Activated T-cell treated with anti-CD3 and anti-CD28 coated beads, Interleukin-2, amount 50 U/mL, for 72 hours (primary cell): ENCODE measurements at places on chromosomes 7 and 10. TPM values are rescaled to one million over a fixed set of nuclear protein-coding genes. Genes with fewer than 3 reads are reported as not detected.

Gene ZNF277
- total RNA-seq, result 34.3 TPM

Gene THAP5
- 29.2 TPM for total RNA-seq

Gene SPDYE2B
- not detected for total RNA-seq

Gene CYP2W1
- not detected for total RNA-seq

Gene LRRC18
- total RNA-seq, result not detected

Gene AEBP1
- total RNA-seq, result 18.1 TPM

Gene TMEM229A
- not detected for total RNA-seq

Gene FAM25A
- total RNA-seq, result not detected

Gene BTBD16
- not detected for total RNA-seq

Gene CCL24
- 0.46 TPM for total RNA-seq

Gene DCLRE1A
- total RNA-seq, result 16.5 TPM

Gene ZNF37A
- total RNA-seq, result 23.7 TPM

Gene PALD1
- total RNA-seq, result 1.1 TPM

Gene PTPN20
- 0.99 TPM for total RNA-seq

Gene SHTN1
- 0.31 TPM for total RNA-seq

Gene TOMM7
- 238 TPM for total RNA-seq

Gene MCM10
- 30.6 TPM for total RNA-seq

Gene MKLN1
- 44.9 TPM for total RNA-seq

Gene PRSS37
- total RNA-seq, result not detected

Gene OR2A5
- not detected for total RNA-seq

Gene GDF2
- total RNA-seq, result not detected

Gene HK1
- total RNA-seq, result 149 TPM

Gene CALHM1
- not detected for total RNA-seq

Gene PDE6C
- not detected for total RNA-seq

Gene SUGCT
- total RNA-seq, result 1.5 TPM

Gene OR2A12
- not detected for total RNA-seq

Gene GLCCI1
- total RNA-seq, result 25.3 TPM

Gene FAM180A
- total RNA-seq, result not detected
